Inflammatory macrophage (primary cell): ENCODE measurements at places on chromosomes 11 and 22.

GRCh38 chr11:35473795-35474374, 51.5 kb downstream of the PAMR1 start:
- no peak for DNase-seq

DNA sequence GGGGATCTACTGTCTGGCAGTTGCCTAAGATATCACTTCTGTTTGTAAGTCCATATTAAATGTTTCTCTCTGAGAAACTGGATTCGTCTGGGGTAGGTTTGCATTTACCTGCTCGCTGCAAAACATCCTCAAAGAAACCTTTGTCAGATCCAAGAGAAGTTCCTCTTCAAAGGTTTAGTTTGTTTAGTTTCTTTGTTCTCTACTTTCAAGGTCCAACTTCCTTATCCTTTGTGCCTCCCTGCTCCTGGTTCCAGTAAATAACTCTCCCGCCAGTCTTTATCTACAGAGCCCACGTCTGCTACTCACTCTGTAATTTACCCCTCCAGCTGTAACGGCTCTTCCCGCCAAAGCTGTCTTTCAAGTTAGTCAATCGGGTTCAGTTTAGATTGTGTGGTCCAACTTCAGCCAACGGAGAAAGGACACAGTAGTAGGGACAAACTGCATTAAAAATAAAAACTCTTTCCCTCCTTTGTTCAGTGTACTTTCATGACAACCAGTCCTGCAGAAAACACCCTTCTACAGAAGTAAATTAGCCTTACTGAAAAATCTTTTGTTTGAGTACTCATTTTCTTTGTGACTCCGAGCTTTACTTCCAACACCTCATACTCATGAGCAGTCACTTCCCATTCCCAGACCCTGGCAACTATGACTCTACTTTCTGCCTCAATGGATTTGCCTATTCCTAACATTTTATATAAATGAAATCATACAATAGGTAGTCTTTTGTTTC, 41.0 kb downstream of the TMPRSS5 start:
- no peak for DNase-seq

GRCh38 chr11:97937501-97937900, 1083.2 kb upstream of the CNTN5 start:
- no peak for DNase-seq

DNA sequence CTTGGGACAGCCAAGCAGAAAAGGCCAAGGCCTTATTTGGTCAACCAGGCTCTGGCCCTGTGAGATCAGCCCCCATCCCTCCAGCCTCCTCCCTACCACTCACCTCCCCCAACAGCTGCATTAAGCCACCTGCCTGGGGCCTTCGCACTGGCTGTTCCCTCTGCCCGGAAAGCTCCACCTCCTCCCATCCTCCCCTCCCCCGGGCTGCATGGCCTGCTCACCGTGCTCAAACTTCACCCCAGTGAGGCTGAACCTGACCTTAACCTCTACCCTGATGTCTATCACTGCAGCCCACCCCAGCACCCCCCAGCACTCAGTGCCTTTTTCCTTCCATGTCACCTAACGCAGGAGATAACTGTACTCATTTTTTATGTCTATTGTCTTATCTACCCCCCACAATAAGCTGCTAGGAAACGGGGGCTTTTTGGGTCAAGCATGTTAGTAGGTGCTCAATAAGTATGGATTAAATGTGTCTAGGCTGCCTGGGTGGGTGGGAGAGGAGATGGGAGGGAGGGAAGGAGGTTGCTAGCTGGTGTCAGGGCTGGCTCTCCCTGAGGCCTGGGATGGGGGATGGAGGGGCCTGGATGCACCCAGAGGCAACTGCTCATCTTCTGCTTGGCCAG, 912 bp downstream of the PTPRCAP start:
- no peak for DNase-seq

GRCh38 chr11:129973809-129974208, 28.8 kb downstream of the PRDM10 start:
- no peak for DNase-seq

- no peak for DNase-seq
Observed at GRCh38 chr11:13315517-13316432, 38.2 kb downstream of the BMAL1 start.

DNA sequence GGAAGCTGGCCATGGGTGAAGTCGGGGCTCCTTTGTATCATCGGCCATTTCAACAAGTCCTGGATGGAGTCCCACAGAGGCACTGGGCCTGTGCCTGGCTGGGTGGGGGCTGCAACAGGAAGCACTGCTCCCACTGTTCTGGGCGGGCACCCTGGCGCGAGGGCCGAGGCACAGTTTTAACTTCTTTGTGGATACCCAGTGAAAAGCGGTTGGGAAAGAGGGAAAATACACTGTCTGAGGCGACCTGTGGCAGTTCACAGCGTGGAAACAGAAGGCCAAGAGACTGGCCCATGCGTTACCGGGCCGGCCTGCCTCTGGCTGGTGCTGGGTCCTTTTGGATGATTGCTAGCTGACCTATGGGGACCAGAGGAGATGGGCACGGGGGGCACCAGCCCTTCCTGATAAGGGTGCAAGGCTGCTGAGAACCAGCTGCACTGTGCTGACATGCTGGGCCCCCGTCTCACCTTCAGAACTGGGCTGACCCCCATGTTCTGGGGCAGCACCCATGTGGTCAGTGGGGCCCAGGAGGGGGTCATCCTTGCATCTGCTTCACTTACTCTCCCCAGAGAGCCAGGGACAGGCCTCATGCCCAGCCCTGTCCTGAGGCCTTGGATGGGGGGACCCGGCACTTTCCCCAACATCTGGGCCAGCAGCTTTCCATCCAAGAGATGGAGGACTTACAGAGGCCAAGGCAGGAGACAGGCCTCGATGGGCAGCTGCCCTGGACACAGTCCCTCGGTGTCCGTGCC, 4.2 kb downstream of the OVOL1 start:
- DNase-seq: no peak

DNA sequence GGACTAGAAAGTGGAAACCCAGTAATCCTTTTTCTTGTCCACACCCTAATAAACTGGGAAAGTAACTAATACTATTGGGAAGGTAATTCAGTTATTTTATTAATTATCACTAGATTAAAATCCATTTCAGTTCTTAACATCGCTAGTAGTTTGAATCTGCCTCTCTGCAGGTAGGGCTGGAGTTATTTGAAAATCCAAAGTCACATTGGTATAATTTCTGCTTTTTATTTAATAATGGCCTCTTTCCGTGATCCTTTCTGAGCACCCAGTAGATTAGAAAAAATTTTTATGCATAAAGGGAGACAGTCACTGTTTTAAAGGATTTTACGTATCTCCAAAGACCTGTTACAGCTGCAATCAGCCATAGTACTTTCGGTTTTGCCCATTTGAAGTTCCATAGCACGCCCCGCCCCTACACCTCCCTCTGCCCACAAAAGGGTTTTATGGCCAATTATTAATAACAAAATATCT, 605 bp upstream of the COPB1 start:
- DNase-seq: peak; percentile 38

GRCh38 chr11:15779518-15779917, 576.8 kb downstream of the SOX6 start:
- DNase-seq: no peak

- no peak for DNase-seq
Observed at GRCh38 chr11:107496011-107496410, 38.4 kb upstream of the CWF19L2 start.

DNA sequence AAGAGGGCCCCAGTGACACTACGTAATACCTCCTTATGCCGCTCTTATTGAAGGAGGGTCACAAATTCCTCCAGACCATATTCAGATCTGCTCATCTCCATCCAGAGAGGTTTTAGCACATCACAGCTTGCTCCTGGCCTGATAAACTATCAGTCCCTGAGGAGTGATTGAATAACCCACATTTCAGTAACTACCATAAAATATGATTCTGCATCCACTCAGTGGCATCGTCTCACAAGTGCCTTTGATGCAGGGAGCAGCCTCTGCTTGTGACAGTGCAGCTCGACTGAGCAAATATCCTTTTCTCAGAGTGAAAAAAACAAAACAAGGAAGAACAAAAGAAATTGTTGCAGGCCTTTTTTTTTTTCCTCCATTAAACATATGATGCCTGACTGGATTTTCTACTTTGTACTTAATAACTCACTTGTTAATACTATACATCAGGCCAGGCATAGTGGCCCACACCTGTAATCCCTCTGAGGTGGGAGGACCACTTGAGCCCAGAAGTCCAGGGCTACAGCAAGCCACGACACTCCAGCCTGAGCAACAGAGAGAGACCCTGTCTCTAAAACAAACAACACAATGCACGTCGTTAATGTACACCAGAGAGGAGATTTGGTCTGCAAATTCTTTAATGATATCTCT, 64.5 kb downstream of the DDX10 start:
- DNase-seq: no peak

DNA sequence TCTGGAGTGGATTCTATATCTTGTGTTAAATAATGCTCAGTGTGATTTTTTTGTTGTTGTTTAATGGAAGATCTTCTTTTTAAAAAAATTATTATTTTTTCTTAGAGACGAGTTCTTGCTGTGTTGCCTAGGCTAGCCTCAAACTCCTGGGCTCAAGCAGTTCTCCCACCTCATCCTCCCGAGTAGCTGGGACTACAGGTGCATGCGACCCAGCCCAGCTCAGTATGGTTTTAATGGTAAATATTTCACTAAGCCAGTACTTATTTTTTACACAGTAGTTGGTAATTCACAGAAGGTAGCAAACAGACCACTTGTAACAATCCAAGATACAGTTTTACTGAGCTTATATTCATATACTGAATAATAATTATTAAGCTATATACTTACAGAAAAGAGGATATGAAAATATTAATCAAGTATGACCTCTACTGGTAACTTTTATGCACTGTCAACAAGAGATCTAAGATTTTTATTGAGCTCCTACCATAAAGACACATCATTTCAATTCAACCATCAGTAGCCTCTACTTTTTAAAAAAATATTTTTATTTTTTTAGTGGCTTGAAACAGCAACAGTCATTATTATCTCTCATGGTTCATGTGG, 6.1 kb upstream of the CD59 start:
- DNase-seq: peak; percentile 53

GRCh38 chr22:49976439-49977175, 16.0 kb downstream of the PIM3 start:
- peak; percentile 66 for DNase-seq

DNA sequence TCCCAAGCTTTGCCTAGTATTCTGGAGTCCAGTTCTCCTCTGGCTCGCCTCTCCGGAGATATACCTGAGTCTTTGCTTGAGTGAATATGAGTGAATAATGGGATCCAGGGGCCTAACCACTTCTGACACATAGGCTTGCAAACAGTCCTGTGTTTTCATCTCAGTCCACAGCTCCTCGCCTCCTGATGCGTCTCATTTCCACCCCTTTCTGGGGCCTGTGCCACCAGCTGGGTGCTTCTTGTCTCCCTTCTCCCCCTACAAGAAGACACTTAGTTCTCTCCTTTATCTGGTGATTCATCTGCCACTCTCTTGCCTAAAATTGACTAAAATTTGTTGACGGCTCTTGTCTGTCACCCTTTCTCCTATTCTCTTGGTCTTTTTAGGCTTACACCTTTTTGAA, 44.6 kb downstream of the SFI1 start:
- no peak for DNase-seq

GRCh38 chr11:8268530-8269400, 5.1 kb upstream of the LMO1 start:
- no peak for DNase-seq

DNA sequence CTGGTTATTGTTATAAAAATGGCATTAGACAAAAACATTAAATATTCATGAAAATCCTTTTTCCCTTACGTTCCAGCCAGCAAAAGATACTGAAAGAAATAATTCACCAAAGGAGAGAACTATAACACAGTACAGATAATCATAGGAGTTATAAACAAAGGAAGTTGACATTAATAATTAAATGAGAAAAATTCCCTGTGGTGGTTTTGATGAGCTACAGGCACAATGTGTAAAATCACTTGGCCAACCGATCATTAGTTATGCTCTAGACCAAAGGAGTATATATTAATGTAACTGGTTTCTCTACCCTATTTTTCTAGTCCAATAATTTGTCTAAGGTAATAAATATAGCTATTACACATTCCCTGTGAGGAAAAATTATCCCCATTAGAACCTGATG, 534.7 kb downstream of the CNTN5 start:
- no peak for DNase-seq

- DNase-seq: no peak
Observed at GRCh38 chr11:17646451-17647145, 72.8 kb upstream of the MYOD1 start.

- DNase-seq: no peak
Observed at GRCh38 chr11:75627906-75628668, 40.8 kb downstream of the MAP6 start.

DNA sequence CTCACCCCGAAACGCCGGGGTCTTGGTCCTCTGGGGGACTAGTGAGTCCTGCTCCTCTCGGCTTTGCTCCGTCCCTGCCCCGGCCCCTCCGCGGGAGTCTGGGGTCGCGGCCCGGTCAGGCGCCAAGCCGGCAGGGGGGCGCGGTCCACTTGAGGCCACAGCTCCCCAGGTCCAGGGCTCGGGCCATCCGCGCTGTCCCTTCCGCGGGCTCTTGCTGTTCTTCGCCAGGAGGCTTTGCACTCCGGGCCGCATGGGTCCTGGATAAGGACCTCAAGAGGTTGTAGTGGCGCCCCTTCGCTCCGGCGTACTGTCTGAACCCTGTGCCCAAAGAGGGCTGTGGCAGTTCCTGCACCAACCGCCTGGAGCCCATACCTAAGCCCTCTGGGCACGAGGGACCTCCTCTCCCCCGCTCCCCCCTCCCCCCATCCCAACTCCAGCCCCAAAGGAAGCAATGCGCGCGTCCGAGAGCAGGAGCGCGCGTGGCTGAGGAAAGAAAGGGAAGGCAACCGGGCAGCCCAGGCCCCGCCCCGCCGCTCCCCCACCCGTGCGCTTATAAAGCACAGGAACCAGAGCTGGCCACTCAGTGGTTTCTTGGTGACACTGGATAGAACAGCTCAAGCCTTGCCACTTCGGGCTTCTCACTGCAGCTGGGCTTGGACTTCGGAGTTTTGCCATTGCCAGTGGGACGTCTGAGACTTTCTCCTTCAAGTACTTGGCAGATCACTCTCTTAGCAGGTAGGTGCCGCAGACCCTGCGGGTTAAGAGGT, at the start of gene ADM:
Gene ADM, plus strand, starts transcription at position 579 of the 767 bp plus-strand sequence. CDS start 628 bp downstream, outside the sequence.
- peak; percentile 91 for DNase-seq

- no peak for DNase-seq
Observed at GRCh38 chr11:94647926-94648325, 80.8 kb downstream of the PIWIL4 start.

- DNase-seq: no peak
Observed at GRCh38 chr11:27370374-27370773, 7.4 kb upstream of the CCDC34 start.

DNA sequence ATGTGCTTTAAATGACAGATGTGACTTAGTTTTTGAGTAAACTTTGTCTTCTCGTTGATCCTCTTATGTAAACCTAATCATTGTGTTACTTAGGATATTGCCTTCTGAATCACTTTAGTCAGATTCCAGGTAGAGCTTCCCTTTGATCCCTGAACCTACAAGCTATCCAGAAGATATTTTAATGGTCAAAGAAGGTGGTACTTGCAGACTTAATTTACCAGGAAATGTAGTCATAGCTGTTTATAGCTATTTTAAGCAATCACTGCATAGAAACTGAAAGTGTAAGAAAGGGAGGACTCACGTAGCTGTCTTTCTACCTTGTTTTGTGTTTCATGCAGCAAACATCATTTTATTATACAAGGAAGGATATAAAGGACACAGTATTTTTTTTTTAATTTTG, 189.5 kb downstream of the DDX10 start:
- DNase-seq: no peak

GRCh38 chr11:76623171-76623883, 47.2 kb downstream of the LRRC32 start:
- no peak for DNase-seq

GRCh38 chr22:50529416-50529896, 356 bp downstream of the TYMP start:
- DNase-seq: peak; percentile 15

GRCh38 chr22:48141301-48141700, 1378.9 kb downstream of the TBC1D22A start:
- DNase-seq: no peak

- no peak for DNase-seq
Observed at GRCh38 chr11:80473562-80473961, 1032.7 kb upstream of the TENM4 start.
